ENCODE measurements at places on chromosomes 12 and 14.

DNA sequence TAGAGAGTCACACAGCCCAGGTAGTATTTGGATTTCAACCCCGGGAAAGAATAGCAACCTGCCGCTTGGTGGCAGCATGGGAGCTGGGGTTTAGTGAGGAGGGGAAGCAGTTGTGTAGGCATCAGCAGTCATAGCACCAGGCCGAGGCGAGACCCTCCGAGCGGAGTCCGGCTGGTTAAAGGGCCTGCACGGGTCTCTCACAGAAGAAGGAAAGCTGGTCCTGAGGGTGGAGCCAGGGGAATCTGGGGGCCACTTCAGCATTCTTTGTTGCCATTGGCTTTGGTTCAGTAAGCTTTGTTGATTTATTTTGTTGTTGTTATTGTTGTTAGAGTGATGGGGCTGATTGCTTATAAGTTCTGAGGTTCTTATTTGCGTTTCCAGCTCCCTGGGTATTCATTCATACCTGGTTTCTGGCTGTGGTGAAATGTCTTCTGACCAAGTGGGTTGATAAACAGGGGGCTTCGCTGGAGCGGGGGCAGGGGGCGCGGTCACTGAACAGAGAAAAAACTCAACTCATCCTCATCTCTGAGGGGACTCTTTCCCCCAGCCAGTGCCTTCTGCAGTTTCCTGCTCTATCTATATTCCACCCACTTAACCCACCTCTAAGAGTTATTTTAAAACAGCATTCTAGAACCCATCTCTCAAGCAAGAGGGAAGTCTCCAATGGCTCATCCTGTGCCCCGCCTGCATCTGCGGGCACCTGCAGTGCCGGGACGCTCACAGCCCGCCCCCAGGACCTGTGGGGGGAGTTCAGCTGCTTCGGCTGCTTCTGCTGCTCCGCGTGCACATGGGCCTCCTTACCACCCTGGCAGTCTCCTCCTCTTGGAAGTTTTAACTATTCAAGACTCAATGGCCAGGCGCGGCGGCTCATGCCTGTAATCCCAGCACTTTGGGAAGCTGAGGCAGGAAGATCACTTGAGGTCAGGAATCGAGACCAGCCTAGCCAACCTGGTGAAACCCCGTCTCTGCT, 11.6 kb downstream of the CKB start:
- no peak for DNase-seq

GRCh38 chr14:22007784-22008412, 334.3 kb upstream of the OR4E1 start:
- no peak for DNase-seq

DNA sequence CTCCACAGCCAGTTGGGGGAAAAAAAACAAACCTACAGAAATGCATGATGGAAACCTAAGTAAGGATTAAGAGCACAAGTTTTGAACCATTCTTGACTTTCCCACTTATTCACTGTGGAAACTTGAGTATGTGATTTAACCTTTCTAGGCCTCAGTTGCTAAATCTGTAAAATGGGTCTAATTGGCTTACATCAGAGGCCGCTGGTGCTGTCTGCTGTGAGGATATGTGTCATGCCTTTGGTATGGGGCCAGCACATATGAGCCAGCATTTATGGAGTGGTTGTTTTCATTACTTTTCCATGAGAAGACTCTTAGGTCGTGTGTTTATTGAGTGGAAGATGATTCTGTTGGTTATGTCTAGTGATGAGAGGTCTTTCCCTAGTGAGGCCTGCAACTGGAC, 102.4 kb downstream of the ESR2 start:
- peak; percentile 75 for DNase-seq

DNA sequence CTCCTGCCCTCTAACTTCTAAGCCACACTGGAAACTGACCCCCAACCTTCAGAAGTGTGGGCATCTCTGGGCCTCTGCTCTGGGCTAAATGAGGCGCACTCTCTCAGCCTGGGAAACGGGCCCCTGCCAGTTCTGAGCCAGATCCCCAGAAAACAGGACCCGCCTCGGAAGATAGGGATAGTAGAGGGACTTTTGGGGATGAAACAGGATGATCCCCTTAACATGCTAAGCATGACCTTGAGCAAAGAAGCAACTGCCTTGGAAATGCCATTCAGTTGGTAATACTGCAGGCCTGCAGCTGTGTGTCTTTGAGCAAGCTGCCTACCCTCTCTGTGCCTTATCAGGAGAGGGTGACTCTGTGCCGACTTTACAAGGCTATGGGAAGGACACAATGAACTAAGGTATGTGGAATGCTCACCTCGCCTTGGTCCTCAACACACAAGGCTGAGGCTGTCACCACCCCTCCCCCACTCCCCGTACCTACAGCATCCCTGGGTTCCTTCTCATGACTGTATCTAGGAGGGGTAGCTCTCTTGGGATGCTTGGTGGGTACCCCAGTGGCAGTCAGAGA, 54.0 kb downstream of the NCOR2 start:
- DNase-seq: no peak

GRCh38 chr14:94288610-94289465, 4.2 kb downstream of the SERPINA10 start:
- no peak for DNase-seq

All from cardiac fibroblast (primary cell).